ENCODE measurements at places on chromosomes 5 and 9. TPM values are rescaled to one million over a fixed set of nuclear protein-coding genes. Genes with fewer than 3 reads are reported as not detected.

DNA sequence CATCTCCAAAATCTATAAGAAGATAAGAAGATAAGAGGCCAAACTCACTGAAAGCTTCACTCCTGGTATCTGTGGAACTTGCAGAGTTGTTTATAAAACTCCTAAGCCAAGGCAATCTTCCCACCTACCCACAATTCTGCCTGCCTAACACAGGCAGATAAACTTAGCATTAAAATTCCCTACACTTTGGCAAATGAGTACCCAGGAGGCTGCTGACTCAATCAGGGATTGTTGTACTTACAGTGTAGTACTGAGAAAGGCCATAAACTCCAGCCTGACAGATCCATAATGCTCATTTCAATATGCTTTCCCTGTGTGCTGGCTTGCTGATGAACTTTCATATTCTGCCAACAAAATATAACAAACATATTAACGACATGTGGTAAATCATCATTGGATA lies 725.2 kb downstream of the BRINP1 start:
- no peak for DNase-seq

DNA sequence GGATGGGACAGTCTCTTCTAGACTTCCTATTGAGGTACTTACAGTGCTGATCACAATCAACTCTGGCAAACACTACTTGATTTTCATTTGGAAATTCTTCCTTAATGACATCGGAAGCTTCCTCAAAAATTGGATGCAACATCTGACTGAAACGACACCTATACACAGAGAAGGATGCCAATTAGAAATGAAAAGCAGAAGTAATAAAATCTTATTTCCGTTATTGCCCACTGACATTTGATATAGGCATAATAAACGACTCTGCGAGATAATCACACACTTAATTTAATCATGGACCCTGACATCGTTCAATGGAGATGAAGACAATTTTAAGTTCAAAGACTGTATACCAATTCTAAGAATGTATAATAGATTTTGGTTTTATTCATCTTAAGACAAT lies 46.4 kb downstream of the ERP44 start:
- DNase-seq: no peak

DNA sequence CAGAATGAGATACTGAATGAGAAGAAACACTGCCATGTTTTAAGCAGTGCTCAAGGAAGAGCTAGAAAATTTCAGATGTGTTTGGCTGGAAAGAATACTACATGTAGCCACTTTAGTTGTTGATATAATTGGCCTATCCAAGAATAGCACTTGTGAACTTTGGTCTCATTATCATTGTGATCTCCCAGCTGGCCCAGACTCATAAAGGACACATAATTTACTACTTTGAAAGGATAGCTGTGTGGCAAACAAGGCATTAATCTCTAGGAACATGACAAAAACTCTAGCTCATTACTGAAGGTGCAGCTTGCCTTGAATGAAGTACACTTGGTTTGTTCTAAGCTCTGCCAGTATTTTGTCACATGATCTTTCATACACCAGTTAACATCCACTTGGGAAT lies 356.3 kb downstream of the CSNK1G3 start:
- DNase-seq: no peak

DNA sequence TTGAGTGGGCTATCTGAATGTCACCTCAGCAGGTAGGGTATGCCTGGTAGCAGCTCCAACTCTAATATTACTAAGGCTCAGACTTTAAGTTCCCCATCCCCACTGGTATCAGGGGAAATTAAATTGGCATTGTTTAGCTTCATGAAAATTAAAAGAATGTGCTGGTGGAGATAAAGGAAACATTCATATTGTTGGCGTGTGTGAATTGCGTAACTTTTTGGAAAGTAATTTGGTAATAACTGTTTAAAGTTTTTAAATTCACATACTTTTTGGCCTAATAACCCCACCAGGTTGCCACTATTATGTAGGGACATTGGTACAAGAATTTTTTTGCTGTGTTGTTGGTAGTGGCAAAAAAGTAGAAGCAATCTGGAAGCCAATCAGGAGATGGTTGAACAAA lies 29.4 kb downstream of the TNPO1 start:
- peak; percentile 91 for DNase-seq

Gene C1QTNF2
- 2.0 TPM for total RNA-seq

GRCh38 chr5:175689147-175689991 lies 31.5 kb downstream of the HRH2 start:
- DNase-seq: peak; percentile 9

DNA sequence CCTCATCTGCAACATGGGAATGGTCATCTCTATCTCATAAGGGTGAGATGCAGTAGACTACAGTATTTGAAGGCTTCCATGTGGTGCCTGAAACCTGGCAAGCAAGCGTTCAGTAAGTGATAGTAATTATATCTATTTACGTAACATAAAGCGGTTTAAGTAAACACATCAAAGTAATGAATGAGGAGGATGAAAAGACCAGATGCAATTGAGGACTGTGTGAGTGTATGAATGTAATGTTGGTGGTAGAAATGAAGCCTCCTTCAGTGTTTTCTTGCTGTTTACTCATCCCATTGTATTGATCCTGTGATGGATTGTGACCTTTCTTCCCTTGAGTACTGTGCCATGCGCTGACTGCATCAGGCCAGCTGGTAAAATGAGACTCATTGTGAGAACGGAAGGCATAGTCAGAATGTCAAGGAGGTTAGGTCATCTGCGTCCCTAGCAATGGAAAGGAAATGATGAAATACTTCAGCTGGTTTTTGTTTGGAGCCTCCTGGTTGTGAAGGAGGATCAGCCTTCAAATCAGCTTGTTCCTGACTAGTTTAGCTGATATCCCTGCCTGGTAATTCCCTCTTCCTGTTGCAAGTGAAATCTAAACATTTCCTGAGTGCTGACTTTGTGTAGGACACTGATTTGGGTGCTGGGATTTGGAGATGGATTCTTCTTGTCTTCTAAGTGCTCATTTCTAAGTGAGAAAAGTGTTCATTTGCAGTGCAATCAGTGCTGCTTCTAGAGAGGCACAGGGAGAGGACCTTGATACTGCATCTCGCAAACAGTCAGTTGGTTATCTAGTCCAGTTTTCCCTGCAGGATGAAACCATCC lies 35.6 kb downstream of the TNFSF8 start:
- DNase-seq: peak; percentile 96

GRCh38 chr5:15233566-15233965 lies 266.4 kb upstream of the FBXL7 start:
- no peak for DNase-seq

Gene KYAT1
- 5.3 TPM for total RNA-seq

DNA sequence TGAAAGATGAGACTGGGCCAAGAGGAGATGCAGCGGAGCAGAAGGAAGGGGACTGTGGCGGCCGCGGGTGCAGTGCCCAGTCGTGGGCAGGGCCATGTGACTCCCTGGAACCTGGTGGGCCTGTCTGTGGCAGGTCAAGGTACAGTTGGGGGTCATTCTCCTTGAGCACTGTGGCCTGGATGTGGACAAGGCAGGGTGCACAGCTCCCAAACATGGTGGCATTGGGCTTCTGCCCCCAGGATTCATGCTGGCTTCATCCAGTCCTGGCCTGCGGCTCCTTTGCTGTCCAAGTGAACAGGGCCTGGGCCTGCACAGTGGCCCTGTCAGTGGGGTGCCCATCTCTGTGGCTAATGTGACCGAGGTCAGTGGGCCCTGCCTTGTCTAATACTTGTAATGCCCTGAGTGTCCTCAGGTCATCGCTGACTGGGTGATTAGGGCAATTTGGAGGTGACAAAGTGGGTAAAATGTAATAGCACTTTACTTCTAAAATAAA lies 39.9 kb downstream of the CEP72 start:
- no peak for DNase-seq

GRCh38 chr5:156396830-156397081 lies 69.8 kb downstream of the SGCD start:
- no peak for DNase-seq

DNA sequence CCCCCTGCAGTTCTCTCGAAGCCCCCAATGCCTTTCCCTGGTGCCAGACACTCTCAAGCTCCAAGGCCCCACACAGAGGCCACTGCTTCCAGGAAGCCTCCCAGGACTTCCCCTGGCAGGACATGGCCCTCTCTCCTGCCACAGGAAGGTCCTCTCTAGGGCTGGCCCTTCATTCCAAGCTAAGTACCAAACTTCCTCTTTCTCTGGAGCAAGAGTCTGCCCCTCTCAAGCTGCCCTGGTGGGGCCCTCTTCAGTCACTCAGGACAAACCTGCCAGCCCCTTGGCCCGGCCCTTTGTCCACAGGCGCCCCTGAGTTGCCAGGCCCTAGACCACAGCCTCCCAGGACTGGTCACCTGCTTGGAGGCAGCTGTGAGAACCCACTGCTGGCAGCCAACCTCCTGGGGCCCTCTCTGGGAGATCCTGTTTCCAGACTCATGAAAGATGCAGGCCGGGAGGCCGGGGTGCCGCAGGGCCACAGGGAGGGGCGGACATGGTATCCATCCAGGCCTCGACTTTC lies 6.6 kb downstream of the NINJ1 start:
- peak; percentile 38 for DNase-seq

Gene GHR
- 4.3 TPM for total RNA-seq

- no peak for DNase-seq
Measured at GRCh38 chr5:176384991-176385390, 3.4 kb downstream of the NOP16 start.

- no peak for DNase-seq
Measured at GRCh38 chr5:122602700-122603099, 172.2 kb upstream of the SNX2 start.
